Activated CD4-positive, alpha-beta T cell treated with anti-CD3 and anti-CD28 coated beads, Interleukin-2, amount 50 U/mL, for 16 hours (primary cell): ENCODE measurements at places on chromosomes 3 and 15.

DNA sequence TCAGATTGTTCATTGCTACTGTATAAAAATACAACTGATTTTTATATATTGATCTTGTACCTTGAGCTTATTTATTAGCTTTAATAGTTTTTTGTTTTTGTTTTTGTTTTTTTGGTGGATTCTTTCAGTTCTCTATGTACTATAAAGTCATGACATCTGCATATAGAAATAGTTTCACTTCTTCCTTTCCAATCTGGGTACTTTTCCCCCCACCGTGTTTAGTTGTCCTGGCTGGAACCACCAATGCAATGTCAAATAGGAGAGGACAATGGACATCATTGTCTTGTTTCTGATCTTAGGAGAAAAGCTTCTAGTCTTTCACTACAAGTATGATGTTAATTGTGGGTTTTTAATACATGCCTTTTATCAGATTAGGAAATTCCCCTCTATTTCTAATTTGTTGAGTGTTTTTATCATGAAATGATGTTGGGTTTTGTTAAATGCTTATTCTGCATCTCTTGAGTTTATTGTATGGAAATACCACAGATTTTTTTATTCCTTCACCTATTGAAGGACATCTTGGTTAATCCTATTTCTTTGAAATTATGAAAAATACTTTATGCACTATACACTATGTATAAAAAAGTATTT lies 2.8 kb upstream of the XCR1 start:
- DNase-seq: no peak

DNA sequence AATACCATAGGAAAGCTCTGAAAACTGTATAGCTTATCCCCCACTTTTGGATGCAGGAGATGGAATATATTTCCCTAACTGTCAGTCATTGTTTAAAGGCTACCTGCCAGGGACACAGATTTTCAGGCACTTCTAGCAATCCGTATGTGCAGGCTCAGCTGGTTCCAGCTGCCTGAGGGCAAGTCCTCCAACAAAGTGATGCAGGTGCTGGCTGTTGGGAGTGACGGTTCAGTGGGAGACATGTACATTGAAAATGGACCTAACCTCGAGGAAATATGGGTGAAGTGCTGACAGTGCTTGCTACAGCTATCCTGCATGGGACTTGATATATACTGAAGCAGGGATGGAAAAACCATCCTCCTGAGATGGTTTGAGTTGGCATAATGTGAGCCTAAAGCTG lies 153.1 kb upstream of the GAP43 start:
- no peak for DNase-seq

DNA sequence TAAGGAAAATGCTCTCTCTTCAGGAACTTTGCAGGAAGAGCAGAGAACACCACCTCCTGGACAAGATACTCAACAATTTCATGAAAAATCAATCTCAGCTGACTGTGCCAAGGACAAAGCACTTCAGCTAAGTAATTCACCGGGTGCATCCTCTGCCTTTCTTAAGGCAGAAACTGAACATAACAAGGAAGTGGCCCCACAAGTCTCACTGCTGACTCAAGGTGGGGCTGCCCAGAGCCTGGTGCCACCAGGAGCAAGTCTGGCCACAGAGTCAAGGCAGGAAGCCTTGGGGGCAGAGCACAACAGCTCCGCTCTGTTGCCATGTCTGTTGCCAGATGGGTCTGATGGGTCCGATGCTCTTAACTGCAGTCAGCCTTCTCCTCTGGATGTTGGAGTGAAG lies 200.5 kb downstream of the AKAP13 start:
- DNase-seq: peak; percentile 77

DNA sequence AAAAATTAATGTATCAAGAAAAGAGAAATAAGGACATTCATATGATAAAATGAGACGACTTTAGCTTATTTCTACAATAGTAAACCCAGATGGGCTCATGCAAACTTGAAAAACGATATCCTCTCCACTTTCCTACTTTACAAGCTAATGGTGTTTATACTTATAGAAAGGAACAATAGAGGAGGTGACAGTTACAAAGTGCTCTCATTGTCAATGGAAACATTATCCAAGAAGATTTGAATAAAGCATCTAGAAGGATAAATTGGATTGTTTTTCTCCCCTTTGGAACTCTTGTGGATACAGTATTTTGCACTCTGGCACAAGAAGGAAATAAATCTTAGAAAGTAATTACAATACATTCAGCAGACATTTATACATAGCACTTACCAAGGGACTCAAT lies 20.2 kb upstream of the CCDC66 start:
- no peak for DNase-seq

DNA sequence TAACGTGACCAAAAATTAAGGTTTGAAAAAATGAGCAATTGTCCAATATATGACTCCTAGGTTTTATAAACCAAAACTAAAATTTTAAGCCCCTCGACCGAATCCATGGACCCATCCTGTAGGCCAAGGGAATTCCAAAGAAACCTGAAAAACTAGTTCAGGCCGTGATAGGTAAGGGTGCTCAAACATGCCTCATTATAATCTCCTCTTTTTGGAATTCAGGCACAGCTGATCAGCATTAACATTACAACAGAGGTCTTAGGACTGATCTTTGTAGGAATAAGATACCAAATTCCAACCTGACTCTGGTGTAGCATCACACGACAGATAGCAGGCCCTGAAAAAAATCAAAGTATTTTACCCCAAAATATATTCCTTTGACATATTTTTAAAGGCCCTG lies 155.7 kb downstream of the NEK10 start:
- DNase-seq: no peak

GRCh38 chr15:77603611-77604336 lies 28.9 kb downstream of the LINGO1 start:
- no peak for DNase-seq

DNA sequence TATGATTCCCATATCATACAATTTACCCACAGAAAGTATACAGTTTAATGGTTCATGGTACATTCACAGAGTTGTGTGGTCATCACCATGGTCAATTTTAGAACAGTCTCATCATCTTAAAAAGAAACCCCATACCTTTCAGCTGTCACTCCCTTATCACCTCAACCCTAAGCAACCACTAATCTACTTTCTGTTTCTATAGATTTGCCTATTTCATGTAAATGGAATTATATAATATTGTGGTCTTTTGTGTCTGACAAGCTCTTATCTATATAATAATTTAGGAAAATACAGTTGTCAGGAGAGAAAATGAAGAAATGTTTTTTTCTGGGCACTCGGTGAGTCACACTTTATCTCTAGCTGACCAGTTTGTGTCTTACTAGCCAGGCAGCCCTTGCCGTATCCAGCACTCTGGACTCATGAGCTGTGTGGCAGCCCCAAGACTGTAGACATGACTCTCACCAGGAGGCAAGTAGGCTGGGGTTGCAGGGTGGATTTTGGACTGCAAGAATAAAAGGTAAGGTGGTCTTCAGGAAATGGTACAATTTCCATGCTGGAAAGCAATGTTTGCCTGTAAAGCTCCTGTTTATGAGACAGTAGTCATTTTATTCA lies 234.6 kb downstream of the THRB start:
- DNase-seq: no peak

DNA sequence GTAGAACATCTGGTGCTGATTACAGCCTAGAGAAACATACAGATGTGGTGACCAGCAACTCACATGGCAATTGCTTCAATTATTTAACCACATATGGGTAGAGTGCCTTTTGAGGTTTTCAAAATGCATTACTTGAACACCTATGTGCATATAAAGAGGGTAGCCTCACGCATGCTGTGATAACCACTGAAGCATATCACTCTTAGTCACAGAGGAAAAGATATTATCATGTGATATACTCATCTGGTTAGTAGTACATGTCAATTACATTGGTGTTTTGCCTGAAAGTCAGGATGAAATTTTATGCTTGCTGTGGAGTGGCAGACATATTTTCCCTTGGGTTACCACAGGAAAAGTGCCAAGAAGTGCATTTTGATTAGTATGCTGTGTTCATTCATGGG lies 459.3 kb upstream of the AGTR1 start:
- peak; percentile 6 for DNase-seq

GRCh38 chr15:79372428-79372827 lies 59.7 kb upstream of the MINAR1 start:
- no peak for DNase-seq

DNA sequence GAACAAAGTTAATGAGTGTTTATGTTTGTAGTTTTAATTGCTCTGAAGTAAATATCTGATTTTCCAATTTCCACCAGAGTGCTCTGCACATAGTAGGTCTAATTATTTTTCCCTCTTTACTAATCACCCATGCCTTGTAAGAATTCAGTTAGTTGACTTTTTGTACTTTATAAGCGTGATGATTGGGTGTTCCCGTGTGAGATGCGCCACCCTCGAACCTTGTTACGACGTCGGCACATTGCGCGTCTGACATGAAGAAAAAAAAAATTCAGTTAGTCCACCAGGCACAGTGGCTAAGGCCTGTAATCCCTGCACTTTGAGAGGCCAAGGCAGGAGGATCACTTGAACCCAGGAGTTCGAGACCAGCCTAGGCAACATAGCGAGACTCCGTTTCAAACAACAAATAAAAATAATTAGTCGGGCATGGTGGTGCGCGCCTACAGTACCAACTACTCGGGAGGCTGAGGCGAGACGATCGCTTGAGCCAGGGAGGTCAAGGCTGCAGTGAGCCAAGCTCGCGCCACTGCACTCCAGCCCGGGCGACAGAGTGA lies 507 bp upstream of the VHL start:
- no peak for DNase-seq

GRCh38 chr15:74785194-74786032 lies 3.5 kb downstream of the CSK start:
- DNase-seq: peak; percentile 78

DNA sequence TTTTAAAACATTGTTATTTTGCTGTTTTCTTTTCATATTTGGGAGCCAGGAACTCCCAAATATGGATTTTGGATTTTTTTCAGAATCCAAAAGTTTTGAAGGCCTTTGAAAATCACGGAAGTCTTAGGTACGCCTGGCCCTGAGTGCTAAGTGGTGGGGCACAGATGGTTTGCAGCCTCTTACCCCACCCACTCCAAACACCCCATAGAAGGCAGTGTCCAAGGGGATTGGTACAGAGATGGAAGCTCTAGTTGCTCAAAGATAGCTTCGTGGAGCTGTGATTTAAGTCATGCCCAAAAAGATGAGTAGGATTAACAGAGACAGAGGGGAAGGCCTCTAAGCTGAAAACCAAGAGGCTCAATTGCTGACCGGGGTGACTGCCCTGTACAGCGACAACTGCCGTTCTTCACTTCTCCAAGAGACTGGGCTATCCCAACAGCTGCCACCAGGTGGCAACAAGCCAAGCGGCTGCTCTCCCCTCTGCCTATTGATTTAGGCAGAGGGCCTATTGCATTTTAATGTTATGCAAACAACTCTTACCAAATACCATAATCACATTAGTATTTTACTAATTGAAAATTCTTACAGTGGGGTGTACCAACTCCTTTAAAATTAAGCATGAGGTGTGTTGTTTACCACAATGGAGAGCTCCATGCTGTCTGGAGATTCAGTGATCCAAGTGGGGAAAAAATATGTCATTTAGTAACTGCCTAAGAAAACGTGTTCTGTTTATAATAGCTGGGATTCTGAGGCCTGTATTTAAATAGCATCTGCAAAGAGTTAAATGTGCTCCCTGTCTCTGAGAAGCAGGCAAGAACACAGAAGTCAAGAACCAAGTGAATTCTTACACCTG lies 64.0 kb upstream of the C15orf61 start:
- peak; percentile 81 for DNase-seq

DNA sequence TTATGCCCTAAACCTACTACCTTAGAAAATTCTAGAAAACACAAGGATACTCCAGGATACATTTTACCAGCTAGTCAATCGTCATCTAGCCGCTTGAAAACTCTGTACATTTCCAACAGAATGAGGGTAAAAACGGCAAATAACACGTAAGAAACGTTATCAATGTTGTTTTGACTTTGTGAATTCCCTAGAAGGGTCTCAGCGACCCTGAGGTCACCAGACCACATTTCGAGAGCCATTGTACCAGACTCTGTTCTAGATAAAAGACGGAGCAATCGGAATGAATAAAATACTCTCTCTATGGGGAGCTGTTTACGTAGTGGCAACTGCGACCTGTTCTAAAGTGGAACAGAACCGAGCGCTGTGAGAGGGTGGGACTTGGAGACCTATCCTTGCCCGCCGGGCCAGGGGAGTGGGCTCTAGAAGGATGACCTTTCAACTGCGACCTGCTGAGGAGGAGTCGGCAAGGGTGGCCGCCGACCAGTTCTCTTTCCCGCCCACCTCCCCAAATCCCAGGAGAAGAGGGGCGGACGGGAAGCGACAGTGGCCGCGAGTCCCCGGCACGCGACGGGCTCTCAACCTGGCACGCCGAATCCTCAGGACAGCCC lies 778 bp upstream of the AP4E1 start:
- DNase-seq: peak; percentile 56

DNA sequence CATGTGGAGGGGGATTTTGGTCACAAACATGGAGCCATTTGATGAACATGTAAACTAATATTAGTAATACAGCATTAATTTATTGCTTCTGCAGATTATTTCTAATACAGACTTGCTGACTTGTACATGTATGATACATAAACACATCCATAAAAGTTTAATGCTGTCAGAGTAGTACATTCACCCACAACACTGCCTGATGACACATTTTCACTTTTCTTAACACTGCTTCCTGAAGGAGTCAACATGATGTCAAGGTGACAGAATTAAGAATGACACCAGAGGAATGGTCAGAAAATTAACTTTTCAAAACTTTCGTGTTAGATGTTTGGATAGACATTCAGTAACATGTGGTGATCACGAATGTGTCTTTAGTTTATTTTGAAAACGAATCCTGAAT lies 199.4 kb downstream of the SATB1 start:
- no peak for DNase-seq

DNA sequence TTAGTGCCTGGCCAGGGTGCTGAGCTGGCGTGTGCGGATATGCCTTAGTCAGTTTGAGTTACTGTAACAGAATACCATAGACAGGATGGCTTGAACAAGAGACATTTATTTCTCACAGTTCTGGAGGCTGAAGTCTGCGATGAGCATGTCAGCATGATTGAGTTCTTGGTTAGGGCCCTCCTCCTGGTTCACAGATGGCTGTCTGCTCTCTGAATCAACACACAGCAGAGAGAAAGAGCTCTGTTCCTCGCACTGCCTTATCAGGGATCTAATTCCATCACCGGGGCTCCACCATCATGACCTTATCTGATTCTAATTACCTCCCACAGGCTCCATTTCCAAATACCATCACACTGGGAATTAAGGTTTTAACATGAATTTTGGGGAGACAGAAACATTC lies 386.6 kb upstream of the DPH6 start:
- DNase-seq: no peak

- DNase-seq: peak; percentile 31
Observed at GRCh38 chr3:149277331-149277813, 55.7 kb upstream of the CP start.

- DNase-seq: no peak
Observed at GRCh38 chr15:75620841-75621391, 4.6 kb downstream of the SNUPN start.
